ENCODE measurements at places on chromosomes 16 and 17. TPM values are rescaled to one million over a fixed set of nuclear protein-coding genes. Genes with fewer than 3 reads are reported as not detected.

Gene TPSG1
- total RNA-seq, result not detected

Gene CYGB
- 5.6 TPM for total RNA-seq

Gene ZPBP2
- not detected for total RNA-seq

Gene ADAD2
- total RNA-seq, result not detected

Gene ZG16
- total RNA-seq, result 0.09 TPM

Gene TP53TG3C
- total RNA-seq, result not detected

Gene CHRNE
- 1.5 TPM for total RNA-seq

Gene SNAI3
- not detected for total RNA-seq

Gene PYY
- not detected for total RNA-seq

Gene CCNF
- 11.1 TPM for total RNA-seq

Gene DPEP3
- total RNA-seq, result not detected

Gene IL34
- 4.1 TPM for total RNA-seq

Gene ELOB
- 98.8 TPM for total RNA-seq

DNA sequence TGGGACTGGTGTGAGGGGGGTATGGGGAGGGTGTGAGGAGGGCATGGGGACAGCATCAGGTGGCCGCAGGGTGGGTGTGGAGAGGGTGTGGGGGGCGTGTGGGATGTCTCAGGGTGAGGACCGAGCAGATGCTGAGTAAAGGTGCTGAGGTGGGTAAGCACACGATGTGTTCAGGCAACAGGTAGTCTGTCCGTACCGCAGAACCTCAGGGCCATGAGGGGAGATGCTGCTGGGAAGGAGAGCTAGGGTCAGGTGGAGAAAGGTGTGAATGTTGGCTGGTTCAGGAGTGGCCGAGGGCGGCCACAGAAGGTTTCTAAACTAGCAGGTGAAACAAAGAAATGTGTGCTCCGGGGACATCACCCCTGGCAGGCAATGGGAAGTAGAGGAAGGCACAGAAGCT, 80.0 kb upstream of the CDH5 start:
- DNase-seq, result no peak

GRCh38 chr16:35752012-35752772, 2292.8 kb downstream of the TP53TG3F start:
- no peak for DNase-seq

GRCh38 chr16:66862023-66862520, 17.9 kb downstream of the CA7 start:
- no peak for DNase-seq

GRCh38 chr16:86285938-86286921, 224.1 kb upstream of the FOXF1 start:
- no peak for DNase-seq

DNA sequence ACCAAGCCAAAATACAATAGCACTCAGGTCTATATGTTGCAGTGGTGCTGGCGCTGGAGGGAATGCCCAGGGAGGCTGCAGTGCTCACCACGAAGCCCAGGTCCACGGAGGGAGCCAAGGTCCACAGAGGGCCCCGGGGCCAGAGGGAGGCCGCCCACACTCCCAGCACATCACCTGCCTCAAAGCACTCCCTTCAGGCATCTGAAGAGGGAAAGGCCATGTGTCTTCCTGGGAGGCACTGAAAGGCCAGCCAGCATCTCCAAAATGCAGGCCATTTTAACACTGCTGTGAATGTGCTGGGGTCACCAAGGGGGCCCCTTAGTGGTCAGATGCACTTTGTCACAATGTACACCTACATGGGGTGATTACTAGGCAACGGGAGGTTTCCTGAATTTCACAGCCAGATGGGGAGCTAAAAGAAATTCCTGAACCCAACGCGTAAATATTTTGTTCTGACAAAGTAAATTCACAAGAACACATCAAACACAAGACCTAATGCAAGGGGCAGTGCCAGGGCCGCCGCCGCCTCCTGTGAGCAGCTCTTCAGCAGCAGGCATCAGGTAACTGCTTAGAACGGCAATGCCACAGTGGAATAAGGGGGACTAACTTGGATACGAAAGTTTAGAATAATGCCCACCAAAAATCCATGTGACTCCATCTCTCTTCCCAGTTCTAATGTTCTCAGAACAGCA, 42.8 kb downstream of the USP22 start:
- no peak for DNase-seq

- DNase-seq, result no peak
Observed at GRCh38 chr17:49741692-49742076, 22.2 kb downstream of the FAM117A start.

DNA sequence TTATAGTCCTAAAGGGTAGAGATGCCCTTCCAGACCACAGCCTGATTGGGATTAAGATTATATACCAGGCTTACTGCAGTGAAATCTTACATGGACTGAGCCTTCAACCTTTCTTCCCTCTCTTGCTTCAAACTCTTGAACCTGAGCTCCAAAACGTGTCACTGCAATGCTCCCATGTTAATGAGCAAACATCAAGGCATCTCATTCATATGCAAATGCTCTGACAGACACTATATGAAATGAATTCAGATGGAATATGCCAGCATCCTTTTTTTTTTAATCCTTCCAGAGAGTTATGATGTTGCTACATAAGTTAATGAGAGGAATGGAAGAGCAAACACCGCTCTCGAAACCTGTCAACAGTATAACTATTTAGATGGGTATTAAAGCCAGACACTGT, 611.9 kb upstream of the CDH11 start:
- no peak for DNase-seq

DNA sequence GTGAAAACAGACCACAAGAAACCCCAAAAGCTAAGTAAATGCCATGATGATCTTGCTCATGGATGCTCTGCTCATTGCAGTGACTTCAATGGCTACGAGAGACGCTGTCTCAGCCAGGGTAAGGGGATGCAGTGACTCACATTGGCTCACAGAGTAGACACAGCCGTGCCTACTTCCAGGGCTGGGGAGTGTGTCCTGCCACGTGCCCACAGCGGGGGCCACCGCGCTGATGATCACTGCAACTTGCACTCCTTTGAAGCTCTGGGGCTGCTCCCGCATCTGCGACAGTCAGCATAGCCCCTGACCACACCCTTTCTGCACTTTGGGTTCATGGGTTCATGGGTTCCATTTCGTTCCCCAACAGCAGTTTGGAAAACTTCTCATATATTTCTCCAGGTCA, 231.4 kb upstream of the RPL38 start:
- no peak for DNase-seq

- DNase-seq, result no peak
Observed at GRCh38 chr17:72603420-72604242, 482.8 kb downstream of the SOX9 start.

GRCh38 chr17:56373981-56374833, 219.3 kb upstream of the NOG start:
- DNase-seq, result no peak

DNA sequence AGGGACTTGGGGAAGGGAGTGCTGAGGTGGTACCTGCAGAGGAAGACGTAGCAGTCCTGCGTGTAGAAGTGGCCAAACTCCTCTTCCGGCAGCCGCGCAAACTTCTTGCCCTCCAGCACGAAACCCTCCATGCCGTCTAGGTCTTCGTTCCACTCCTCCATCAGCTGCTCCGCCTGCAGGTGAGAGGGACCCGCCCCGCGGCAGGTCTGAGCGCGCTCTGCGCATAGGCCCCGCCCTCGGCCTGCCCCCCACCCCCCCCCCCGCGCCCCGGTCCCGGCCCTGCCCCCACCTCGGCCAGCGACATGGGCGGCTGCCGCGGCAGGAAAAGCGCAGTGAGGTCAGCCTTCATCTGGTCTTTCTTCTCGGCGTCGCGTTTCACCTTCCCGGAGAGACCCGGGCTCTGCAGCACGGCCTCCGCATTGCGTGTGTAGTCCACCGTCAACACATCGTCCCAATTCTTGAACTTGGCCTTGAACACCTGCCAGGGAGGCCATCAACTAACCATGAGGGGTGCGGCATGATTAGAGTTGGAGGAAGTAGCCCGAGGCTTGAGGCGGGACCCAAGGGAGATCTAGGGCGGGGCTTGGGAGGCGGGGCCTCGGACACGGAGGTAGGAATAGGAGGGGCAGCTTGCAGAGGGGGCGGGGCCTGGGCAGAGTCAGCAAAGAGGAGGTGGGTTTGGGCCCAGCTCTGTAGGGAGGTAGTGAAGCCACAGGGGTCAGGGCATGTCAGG, 11.5 kb downstream of the FLII start:
- DNase-seq, result no peak

DNA sequence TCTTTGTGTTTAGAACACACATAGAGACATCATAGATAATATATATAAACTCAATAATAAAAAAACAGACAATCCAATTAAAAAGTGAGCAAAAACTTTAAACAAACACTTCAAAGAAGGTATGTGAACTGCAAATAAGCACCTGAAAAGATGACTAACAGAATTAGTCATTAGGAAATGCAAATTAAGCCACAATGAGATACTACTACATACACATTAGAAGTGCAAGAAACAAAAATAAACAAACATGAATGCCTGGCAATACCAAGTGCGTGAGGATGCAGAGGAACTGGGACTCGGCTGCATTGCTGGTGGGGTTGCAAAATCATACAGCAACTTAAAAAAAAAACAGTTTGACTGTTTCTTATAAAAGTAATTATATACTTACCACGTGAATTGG, 799.0 kb downstream of the KCNJ2 start:
- no peak for DNase-seq

- no peak for DNase-seq
Observed at GRCh38 chr16:89155184-89155679, 16.3 kb upstream of the CDH15 start.

GRCh38 chr16:70738083-70738977, 52.5 kb upstream of the MTSS2 start:
- no peak for DNase-seq

GRCh38 chr17:14514973-14515372, 214.1 kb downstream of the HS3ST3B1 start:
- no peak for DNase-seq

DNA sequence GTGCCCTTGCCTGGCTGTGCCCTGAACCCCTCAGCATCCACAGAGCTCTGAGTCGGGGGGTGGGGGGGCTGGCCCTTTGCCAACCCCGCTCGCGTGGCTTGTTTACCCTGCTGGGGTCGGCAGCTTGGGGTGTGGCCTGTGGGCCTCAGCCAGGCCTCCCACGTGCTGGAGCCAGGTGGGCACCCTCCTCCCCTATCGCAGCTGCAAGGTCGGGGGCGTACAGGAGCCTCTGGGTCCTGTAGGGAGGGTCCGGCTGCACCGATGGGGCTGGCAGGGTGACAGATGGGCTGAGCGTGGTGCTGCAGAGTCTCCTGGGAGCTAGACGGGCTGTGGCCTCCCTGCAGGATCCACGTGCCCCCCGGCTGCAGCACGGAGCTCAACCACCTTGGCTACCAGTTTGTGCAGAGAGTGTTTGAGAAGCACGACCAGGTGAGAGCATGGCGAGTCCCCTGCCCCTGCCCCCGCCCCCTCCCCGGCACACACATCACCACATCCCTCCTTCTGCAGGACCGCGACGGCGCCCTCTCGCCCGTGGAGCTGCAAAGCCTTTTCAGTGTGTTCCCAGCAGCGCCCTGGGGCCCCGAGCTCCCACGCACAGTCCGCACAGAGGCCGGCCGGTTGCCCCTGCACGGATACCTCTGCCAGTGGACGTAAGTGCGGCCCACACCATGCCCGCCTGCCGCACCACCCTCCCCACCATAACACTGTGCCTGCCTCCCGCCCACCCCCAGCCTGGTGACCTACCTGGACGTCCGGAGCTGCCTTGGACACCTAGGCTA, 3.6 kb downstream of the RHOT2 start:
- no peak for DNase-seq
